Smooth muscle cell of the umbilical artery (primary cell): ENCODE measurements at places on chromosomes 5 and 9. TPM values are rescaled to one million over a fixed set of nuclear protein-coding genes. Genes with fewer than 3 reads are reported as not detected.

NTMT1 gene
- total RNA-seq: 28.7 and 31.5 TPM in 2 replicates

ZBTB34 gene
- 6.5 and 7.7 TPM in 2 replicates for total RNA-seq

PDLIM4 gene
- 95.6 and 133 TPM in 2 replicates for total RNA-seq

N4BP3 gene
- total RNA-seq: under 0.01 and 0.46 TPM in 2 replicates

TAF11L13 gene
- not detected in 2 replicates for total RNA-seq

C5orf52 gene
- total RNA-seq: not detected in 2 replicates

PAIP1 gene
- total RNA-seq: 86.4 and 104 TPM in 2 replicates

SLC4A9 gene
- not detected in 2 replicates for total RNA-seq

ORM2 gene
- not detected in 2 replicates for total RNA-seq

PHF24 gene
- 0.05 and 0.30 TPM in 2 replicates for total RNA-seq

TMEM171 gene
- 1.8 and 4.7 TPM in 2 replicates for total RNA-seq

GMCL2 gene
- total RNA-seq: not detected in 2 replicates

DMRT3 gene
- total RNA-seq: not detected in 2 replicates

MOB3B gene
- total RNA-seq: 0.18 and 0.30 TPM in 2 replicates

F2R gene
- 15.4 and 32.6 TPM in 2 replicates for total RNA-seq

ANKRA2 gene
- total RNA-seq: 17.2 and 23.8 TPM in 2 replicates

TMED7 gene
- 212 and 279 TPM in 2 replicates for total RNA-seq

CHSY3 gene
- total RNA-seq: 43.7 and 53.7 TPM in 2 replicates

FREM1 gene
- 0.09 and 0.59 TPM in 2 replicates for total RNA-seq

TAF11L10 gene
- not detected in 2 replicates for total RNA-seq

SPINK7 gene
- not detected in 2 replicates for total RNA-seq

CAMK4 gene
- total RNA-seq: 2.7 and 10.3 TPM in 2 replicates

FXN gene
- 1.5 and 2.4 TPM in 2 replicates for total RNA-seq

ERCC8 gene
- total RNA-seq: 32.8 and 33.3 TPM in 2 replicates

SEMA6A gene
- total RNA-seq: 0.05 TPM in 1 of 2 replicates, not detected in the other

HRH2 gene
- not detected in 2 replicates for total RNA-seq

SLC1A3 gene
- 5.3 and 14.3 TPM in 2 replicates for total RNA-seq

JAKMIP2 gene
- total RNA-seq: 2.1 and 5.9 TPM in 2 replicates
